Hippocampal formation (tissue), 2 donors: ENCODE measurements at places on chromosomes 5 and 9.

DNA sequence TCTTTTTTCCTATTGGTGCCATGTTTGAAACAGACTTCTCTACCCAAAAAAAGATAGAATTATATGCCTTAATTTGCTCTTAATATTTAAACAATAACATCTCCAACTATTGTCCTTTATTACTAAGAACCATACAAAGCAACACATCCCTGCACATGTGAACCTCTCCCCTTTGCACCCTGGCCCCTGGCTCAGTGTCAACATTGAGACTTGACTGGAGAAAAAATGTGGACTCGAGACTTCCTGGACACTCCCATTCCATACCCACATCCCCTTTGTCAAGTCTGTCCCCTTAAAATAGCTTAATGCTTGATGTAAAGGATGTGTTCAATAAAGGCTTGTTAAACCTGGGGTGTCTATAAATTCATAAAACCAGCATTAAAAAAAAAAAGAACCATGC lies 53.2 kb downstream of the TTC39B start:
- no peak for DNase-seq

GRCh38 chr9:86116425-86116824 lies 17.1 kb upstream of the GOLM1 start:
- no peak for DNase-seq

DNA sequence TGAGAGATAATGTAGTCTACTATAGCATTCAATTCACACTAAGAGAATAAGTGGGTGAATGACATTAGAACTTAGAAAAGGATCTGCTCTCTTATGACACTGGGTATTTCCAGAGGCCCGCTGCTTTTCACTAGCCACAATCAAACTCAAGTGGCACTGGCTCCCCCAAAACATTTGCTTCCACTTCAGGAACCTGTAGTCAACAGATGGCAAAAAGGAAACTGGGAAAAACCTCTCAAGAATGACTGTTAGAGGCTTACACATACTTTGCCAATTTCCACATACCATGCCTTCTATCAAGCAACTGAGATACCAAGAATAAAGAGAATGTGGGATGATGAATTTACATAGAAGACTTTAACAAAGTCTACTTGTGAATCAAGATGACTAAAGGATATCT lies 11.2 kb downstream of the POC5 start:
- DNase-seq = no peak

DNA sequence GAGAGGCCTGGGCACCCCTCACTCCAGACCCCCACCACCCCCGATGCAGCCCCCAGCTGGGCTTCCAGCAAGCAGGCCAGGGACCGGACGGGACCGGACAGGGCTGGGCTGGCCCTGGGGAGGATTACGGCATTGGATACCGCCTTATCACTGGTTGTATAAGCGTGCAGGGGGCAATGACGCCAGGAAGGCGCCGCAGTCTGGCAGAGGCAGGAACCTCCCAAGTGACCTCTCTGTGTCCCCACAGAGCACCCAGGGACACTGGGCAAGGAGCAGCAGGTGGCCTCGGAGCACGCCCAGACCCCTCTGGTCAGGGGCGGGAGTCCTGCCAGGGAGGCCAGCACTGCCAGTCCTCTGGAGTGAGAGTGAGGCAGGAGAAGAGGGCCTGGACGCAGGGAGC lies 723 bp upstream of the LCN15 start:
- DNase-seq = no peak

DNA sequence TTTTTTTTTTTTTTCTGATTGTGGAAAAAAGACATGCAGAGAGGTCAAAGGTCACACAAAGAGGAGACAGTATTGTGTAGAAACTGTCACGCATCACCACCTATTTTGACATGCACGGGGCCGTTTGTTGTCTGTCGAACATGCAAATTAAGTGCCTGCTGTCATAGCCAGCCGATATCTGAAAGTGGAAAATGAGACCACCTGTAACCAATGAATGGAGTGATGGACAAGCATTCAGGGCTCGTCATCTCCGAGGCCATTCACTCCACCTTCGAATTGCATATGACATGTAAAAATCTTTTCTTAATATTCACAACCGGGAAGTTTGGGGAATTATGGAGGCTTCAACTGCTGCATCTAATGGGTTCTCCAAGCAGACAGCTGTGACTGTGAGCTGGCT lies 512.2 kb upstream of the ADAMTS16 start:
- DNase-seq = no peak

DNA sequence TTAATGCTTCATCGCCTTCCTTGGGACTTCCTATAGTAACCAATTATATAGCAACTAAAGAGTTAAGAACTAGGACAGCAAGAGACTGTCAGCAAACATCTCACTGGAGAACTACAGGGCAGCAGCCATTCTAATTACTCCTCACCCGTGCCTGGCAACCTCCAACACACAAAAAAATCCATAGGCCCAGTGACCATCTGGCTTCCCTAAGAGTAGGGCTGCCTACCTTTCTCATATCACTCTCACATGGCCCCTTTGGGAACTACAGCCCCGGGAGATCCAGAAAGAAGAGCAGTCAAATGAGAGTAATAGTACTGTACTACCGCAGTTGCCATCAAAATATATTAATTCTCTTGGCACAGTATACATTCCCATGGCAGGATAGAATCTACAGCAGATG lies 5.7 kb downstream of the DCAF10 start:
- DNase-seq = no peak

- DNase-seq = no peak
Observed at GRCh38 chr5:42035526-42035925, 110.4 kb downstream of the FBXO4 start.

DNA sequence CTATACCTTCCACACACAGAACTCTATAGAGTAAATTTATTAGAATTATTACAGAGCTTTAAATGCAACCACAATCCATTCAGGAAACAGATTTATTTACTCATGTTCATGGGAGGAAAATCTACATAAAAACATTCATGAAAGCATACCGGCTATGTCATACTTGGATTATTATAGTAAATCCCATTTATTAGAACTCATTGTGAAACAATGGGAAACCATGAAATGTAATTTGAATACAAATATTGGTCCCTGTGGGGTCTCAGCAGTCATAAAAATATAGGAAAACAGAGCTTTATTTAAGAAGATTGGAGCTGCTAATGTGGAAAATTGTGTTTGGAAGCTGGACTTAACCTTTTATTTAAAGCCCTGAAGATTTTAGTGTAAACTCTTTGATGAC lies 80.7 kb downstream of the HAPLN1 start:
- DNase-seq = no peak

DNA sequence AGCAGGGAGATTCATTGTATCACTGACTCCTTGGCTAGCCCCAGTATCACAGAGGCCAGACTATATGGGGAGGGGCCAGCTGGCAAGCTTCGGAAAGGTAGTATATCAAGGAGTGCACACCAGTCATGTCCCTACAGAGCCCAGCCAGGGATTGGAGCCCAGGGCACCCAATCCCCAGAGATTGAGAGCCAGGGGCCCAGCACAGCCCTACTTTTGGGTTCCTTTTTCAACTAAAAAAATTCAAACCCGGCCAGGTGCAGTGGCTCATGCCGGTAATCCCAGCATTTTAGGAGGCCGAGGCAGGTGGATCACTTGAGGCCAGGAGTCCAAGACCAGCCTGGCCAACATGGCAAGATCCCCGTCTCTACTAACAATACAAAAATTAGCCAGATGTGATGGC lies 5.4 kb upstream of the MYORG start:
- no peak for DNase-seq

GRCh38 chr9:4287886-4288588 lies 11.8 kb downstream of the GLIS3 start:
- DNase-seq = no peak

DNA sequence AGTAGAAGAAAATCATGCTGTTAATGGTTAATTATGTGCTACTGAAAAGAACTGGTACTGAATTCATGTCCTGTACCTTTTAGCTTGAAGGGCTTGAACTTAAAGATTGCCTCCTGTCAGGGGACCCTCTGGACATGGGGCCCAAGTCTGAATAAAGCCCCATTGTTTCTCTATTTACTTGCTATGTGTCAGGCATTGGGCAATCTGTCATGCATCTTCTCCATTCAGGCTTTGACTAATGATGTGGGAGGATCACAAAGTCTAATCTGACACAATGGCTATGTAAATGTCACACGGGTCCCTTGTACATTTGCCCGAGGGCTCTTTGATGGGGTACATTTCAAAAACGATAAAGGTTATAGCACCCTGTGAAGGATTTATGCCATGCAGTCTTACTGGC lies 64.0 kb upstream of the TUSC1 start:
- DNase-seq = no peak

DNA sequence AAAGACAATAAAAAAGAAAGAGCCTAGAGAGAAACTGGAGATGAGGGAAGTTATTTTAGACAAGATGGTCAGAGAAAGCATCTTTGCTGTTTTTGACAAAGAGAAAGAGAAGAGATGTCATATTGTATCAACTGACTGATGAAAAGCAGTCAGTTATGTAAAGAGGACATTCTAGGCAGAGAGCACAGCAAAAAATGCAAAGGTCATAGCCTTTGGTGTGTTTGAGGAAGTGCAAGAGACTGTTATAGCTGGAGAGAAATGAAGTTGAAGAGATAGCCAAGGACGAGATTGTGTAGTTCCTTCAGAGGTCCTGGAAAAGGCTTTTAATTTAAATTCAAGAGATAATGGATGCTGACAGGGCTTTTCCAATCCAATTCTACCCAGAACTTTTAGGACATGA lies 342.4 kb downstream of the RASEF start:
- DNase-seq = no peak

DNA sequence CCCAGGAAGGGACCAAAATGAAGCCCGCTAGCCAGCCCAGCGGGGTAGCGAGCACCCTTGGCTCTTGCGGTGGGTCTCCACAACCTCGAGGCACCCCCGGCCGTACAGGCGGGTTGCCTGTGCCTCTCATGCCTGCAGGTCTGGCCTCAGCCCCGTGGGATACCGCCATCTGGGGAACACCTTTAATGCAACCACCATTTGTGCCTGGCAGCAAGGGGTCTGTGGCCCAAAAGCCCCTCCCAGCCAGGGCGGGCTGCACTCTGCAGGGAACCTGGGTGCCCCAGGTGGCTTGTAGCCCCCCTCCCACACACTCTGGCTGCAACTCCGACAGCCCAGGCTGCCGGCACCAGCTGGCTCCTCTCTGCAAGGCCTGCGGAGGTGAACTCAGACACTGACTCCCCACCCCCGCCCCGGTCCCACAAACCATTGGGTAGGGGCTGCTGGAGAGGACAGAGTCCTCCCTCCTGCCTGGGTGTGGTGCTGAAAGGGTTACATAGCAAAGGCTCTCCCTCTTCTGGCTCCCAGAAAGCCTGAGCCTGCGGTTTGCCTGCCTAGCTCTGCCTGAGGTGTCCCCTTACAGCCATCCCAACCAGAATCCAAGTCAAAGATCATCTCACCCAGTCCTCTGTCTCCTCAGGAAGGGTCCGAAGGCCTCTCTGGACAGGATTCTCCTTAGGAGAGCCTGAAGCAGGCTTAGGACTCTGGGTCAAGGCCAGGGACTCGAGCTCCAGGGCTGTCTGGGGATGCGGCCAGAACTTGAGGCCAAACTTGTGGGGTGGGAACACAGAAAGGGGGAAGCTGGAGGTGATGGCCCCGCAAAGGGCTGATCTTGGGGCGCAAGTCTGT lies 109.4 kb downstream of the PSD2 start:
- DNase-seq = no peak

- DNase-seq = no peak
Observed at GRCh38 chr5:167726642-167727041, 564.8 kb upstream of the WWC1 start.

DNA sequence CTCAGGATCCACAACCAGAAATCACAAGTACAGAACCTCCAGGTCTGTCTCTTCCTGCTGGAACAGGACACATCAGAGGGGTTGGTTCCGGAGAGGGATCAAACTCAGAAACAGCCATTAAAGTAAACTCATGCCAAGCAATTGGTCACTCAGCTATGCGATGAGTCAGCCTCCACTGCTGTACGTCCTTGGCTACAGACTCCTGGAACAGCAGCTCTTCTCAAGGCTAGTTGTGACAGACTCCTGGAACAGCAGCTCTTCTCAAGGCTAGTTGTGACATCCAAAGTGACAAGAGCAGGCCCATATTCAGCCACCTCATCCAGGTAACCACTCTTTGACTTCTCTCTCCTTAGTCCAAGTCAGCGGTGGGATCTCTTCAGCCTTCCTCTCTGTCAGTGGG lies at the start of gene SPINK13:
Gene SPINK13 (plus strand): TSS at position 229 of the 400 bp plus-strand sequence. CDS start 1,279 bp downstream, outside the sequence.
- DNase-seq = no peak

DNA sequence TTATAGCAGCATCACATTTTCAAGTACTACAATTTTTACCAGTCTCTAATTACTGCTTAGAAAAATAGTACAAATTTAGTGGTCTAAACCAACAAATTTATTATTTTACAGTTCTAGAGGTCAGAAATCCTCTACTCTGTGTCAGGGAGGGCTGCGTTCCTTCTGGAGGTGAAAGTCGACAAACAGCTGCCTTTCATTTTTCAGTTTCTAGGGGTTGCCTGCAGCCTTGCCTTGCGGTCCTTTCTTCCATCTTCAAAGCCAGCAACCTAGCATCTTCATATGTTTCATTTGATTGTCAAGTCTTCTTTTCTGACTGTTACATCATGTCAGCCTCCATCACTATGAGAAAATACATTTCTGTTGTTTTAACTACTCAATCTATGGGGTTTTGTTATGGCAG lies 1022.1 kb downstream of the CDH18 start:
- no peak for DNase-seq

- no peak for DNase-seq
Observed at GRCh38 chr9:27499451-27499850, 24.6 kb upstream of the IFNK start.

GRCh38 chr9:89359751-89360261 lies 41.5 kb downstream of the SECISBP2 start:
- DNase-seq = no peak

- no peak for DNase-seq
Observed at GRCh38 chr5:61182449-61182848, 20.2 kb upstream of the SMIM15 start.

DNA sequence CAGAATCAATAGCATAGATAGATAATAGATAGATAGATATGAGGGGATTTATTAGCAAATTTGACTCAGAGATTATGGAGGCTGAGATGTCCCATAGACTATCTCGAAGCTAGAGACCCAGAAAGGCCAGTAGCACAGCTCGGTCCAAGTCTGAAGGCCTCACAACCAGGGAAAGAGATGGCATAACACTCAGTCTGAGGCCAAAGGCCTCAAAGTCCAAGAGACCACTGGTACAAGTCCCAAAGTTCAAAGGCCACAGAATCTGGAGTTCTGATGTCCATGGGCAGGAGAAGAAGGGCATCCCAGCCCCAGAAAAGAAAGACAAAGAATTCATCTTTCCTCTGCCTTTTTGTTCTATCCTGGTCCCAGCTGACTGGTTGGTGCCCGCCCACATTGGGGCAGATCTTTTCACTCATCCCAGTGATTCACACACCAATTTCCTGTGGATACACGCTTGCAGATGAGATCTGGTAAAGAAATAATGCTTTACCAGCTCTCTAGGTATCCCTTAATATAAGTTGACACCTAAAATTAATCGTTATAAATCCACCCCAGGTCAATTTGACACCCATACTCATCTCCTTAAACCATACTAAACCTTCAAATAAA lies 127.8 kb upstream of the FBN2 start:
- DNase-seq = no peak
